Iris pigment epithelial cell (primary cell): ENCODE measurements at places on chromosomes 11 and 22.

DNA sequence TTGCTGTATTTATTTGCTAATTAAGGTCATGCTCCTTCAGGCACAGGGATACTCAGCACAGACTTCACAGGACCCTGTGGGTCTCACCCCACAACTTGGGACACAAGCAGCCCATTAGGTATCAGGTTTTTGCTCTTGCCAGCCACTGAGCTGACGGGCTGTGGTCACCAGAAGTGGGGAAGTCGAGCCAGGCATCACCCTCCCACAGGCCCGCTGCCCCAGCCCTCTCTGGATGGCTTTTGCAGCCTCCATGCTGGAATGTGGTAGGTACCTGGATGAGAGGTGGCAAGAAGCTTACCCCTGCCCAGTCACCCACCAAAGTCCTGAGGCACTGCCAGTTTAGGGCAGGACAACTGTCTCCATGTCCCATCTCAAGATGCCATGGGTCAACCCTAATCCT lies 88.4 kb downstream of the PAX6 start:
- no peak for DNase-seq

DNA sequence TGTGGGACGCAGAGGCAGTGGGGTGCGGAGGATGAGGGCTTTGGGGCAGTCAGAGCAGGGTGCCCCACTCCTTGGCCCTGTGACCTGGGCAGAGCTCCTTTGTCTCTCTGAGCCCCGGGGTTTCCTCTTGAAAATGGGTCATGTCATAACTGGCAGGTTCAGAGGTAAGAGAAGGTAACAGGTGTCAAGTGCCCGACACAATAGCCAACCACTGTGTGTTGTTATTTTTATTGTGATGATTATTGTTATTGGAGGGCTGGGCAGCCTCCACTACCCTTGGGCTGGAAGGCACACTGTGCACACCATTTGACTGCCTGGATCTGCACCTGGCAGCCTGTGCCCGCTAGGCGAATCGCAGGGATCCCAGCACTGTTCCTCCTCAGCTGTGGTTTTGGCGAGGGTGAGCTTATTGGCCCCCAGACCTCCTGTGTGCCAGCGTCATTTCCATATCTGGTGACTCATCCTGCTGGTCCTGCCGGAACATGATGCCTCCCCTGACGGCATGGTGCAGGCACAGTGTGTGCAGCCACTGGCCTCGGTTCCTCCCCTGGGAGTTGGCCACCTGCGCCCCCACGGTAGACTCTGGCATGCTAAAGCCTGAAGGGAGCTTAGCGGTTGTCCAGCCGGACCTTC lies 15.4 kb upstream of the SOX10 start:
- peak; percentile 64 for DNase-seq

DNA sequence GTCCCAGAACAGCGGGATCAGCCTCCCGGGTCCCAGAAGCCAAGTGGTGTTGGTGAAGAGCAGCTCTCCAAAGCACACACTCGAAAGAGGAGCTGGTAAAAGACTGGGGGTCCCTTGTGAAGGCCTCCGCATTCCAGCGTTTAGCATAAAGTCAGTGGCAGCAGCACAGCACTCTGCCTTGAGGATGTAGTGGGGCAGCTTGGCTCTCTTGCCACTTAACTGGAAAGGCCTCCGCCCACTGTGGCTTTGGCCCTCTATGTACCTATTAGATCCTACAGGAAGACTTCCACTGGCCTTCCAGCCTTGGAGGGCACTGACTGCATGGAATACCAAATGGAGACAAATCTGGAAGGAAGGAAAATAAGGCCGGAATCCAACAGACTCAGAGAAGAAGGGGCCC lies 1455.3 kb downstream of the BRD1 start:
- DNase-seq: no peak

DNA sequence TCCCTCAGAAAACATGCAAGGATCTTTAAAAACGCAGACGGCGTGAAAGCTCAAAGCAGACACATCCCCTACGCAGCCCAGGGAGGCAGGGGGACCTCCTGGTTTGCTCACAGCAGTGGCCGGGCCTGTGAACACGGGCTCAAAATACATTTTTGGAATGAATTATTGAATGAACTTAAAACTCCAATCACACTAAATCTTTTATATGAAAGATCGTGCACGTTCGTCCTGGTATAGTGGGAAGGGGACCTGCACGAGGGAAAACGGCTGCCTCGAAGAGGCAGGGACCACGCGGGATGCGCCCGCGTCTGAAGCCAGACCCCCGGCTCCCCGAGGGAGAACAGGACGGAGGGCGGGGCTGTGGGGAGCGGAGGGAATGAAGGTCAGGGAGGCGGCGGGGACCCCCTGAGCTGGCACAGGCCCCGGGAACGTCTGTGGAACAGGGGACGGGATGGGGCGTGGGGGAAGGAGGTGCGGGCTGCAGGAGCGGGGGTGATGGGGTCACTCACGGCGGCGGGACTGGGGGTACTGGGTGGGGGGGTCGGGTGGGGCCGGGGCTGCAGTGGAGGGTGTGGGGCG lies 1.3 kb upstream of the PANX2 start:
- DNase-seq: no peak
